CD4-positive, alpha-beta T cell (primary cell): ENCODE measurements at places on chromosomes 5 and 9. TPM values are rescaled to one million over a fixed set of nuclear protein-coding genes. Genes with fewer than 3 reads are reported as not detected.

Gene ARHGEF37
- not detected for total RNA-seq

Gene AKNA
- 258 TPM for total RNA-seq

Gene ABLIM3
- not detected for total RNA-seq

Gene DOK3
- 1.3 TPM for total RNA-seq

Gene DPP7
- total RNA-seq = 344 TPM

Gene TMEFF1
- not detected for total RNA-seq

DNA sequence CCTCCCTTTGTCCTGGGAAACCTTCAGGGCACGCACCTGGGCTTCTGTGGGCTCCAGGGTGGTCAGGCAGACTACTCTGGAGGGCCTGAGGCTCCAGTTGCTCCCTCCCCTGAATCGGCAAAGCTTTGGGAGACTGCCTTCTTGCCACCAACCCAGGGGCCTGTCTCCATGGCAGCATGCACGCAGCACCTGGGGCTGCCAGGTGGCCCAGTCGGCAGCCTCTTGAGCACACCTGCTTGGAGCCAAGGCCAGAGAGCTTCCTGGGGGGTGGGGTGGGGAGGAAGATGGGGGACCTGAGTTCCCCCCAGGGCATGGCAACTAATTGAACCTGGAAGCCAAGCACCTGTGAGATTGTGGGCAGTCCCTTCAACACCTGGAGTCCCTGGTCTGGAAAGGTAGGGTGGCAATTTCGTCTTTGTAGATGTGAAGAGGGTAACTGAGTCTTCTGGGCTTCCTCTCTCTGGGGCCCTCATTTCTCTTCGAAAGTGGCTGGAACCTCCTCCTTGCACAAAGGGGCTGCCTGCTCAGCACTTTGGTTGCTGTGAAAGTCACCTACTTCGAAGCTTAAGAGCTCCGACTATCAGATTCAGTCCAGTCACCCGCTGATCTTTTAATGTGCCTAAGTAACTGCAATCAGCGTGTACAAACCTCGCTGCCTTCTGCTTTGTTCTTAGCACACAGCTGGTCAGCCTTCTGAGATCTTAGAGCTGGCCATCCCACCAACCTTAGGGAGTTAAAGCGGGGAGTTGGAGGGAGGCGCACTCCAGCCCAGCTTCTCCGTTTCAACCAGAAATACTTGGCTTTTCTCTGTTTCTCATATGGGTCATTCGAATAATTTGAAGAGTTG lies 4.0 kb downstream of the RNF183 start:
- no peak for DNase-seq

- no peak for DNase-seq
Measured at GRCh38 chr5:157965989-157966388, 107.0 kb upstream of the CLINT1 start.

DNA sequence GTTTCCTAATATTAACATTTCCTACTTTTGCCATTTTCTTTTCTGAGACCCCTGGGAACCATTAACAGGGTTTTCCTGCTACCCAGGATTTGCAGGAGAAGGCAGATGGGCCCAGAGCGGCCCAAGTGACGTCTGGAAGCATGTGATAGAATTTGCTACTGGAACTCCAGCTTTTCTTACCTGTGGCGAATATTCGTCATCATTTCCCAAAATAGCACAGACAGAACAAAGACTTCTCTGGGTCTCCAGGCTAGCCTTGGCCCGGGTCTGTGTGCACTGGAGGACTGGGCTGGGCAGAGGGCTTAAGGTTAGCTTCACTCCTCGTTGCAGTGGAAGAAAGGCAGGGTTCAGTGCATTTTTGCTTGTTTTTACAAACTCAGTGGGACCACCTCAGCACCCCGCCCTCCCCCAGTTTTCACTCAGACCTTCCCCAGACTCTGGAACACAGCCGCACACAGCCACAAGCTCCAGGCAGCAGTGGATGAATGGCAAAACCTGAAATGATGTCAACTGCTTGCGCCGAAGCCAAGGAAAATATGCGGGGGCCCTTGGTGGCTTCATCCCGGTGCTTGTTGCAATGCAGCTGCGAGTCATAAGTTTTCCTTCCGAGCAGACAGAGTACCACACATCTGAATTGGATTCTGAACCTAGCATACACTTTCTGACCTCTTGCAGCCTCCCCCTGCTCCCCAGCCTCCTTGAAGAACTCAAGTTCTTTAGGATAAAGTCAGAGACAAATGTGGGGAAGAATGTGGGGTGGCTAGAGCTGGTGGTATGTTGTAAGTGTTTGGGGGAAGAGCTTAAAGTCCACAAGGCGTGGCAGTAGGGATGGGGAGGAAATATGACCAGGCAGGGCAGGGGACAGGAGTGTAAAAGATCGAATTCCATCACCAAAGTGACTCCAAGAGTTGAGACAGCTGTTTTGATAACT lies 586.0 kb downstream of the CCDC171 start:
- DNase-seq = no peak

GRCh38 chr9:93207326-93207814 lies 23.4 kb downstream of the WNK2 start:
- no peak for DNase-seq

- DNase-seq = no peak
Measured at GRCh38 chr5:38551030-38552017, 5.1 kb downstream of the LIFR start.

DNA sequence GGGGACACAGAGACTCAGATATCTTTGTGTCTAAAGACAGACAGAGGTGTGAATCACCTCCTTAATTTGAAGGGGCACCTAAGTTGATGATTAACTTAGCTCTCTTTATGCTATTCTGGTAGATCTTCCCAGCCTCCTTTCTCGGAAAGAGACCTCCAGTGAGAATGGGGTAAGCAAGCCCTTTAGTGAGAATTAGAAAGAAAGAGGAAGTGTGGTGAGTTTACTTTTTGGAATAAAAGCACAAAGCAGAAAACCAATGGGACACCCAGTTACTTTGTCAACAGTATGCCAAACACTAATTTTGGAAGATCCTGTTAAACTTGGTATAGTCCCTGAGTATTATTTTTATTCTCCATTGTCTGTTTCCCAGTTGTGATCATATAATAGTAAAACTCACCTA lies 302.8 kb upstream of the RASA1 start:
- no peak for DNase-seq

- no peak for DNase-seq
Measured at GRCh38 chr9:108600896-108601295, 254.9 kb downstream of the ACTL7B start.

- peak; percentile 21 for DNase-seq
Measured at GRCh38 chr5:83077662-83078261, 415 bp downstream of the XRCC4 start.

GRCh38 chr9:87818308-87818707 lies 64.4 kb upstream of the SPATA31E1 start:
- no peak for DNase-seq
